ENCODE measurements at places on chromosomes 12 and 14. TPM values are rescaled to one million over a fixed set of nuclear protein-coding genes. Genes with fewer than 3 reads are reported as not detected.

- no peak for DNase-seq
Measured at GRCh38 chr12:16155938-16156337, 121.5 kb downstream of the SLC15A5 start.

GRCh38 chr14:58687232-58687795 is 49.6 kb downstream of the DACT1 start:
- no peak for DNase-seq

GRCh38 chr12:89962648-89963047 is 254.0 kb upstream of the ATP2B1 start:
- no peak for DNase-seq

- DNase-seq = no peak
Measured at GRCh38 chr12:106776897-106777296, 2.4 kb downstream of the RIC8B start.

- DNase-seq = no peak
Measured at GRCh38 chr14:24394275-24394674, 4.5 kb upstream of the NYNRIN start.

- DNase-seq = no peak
Measured at GRCh38 chr14:83208341-83208740, 1674.7 kb upstream of the SEL1L start.

Gene LRRC10
- not detected for total RNA-seq

All from vagina (tissue), 2 donors.